Endothelial cell of umbilical vein (primary cell): ENCODE measurements at places on chromosomes 2 and 18.

DNA sequence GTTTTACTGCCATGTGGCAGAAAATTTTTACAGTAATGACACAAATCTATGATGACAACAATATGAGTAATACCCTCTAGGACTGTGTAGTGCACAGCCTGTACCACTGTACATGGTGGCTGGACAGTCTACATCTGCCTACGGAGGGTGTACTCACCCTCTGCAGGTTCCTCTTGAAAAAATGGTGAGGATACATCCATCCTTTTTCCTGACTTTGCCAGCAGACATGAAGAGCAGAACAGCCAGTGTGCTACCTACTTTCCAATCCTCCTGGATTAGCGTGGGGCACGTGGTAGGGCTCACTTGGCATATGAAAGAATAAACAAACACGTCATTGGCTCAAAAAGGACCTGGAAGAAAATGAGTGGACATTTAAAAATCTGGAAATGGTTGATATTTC is 62.6 kb downstream of the TRPM8 start:
- DNase-seq: no peak

- DNase-seq: peak; percentile 12
Observed at GRCh38 chr2:38554973-38555595, 47.6 kb downstream of the HNRNPLL start.

DNA sequence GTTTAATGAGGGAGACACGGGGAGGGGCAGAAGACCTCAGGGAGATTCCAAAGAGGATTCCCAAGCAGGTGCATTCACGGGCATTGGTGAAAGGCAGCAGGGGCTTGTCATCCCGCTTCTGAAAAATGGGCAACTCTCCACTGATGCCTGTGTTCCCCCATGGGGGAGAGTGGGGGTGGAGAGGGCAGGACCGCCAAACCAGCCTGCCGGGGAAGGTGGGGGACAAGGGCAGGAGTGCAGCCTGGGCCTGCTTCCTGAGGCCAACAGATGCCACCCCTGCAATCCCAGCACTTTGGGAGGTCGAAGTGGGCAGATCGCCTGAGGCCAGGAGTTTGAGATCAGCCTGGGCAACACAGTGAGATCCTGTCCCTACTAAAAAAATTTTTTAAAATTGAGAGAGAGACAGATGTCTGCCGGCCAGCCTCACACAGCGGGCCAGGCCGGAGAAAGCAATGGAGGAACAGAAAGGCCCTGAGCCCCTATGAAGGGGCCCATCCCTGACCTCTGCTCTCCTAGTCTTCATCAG is 44.8 kb upstream of the UBE2F start:
- DNase-seq: no peak

GRCh38 chr2:14301331-14301730 is 331.2 kb upstream of the LRATD1 start:
- DNase-seq: no peak
